ENCODE measurements at places on chromosomes 16 and 17. TPM values are rescaled to one million over a fixed set of nuclear protein-coding genes. Genes with fewer than 3 reads are reported as not detected.

HS3ST3B1 gene
- total RNA-seq, result 2.6 TPM

TBC1D3K gene
- total RNA-seq, result not detected

DNA sequence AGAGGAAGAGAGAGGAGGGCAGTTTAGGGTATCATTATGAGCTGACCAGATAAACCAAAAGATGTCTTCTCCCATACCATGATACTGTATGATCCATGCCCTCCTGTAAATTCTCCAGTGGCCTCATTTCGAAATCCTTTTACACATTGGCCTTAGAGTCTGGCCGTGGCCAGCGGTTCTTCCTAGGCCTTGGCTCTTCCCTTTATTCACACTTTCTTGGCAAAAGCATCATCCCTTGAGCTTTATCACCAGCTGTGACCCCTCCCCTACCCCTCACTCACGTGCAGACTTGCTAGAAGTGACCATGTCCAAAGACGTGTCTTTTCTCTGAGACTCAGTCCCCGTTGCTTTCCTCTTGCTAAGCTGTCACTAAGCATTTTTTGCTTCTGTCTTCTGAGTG lies 22.8 kb downstream of the KATNIP start:
- no peak for DNase-seq

SLC16A11 gene
- total RNA-seq, result 1.1 TPM

MPP3 gene
- total RNA-seq, result 20.0 TPM

- no peak for DNase-seq
Measured at GRCh38 chr17:40093580-40094201, 6.7 kb downstream of the NR1D1 start.

KRT40 gene
- not detected for total RNA-seq

- peak; percentile 95 for DNase-seq
Measured at GRCh38 chr17:42287977-42288802, at the start of gene STAT5A. Gene STAT5A (plus strand): TSS chr17:42288498. CDS start chr17:42289412, 914 bp downstream.

- peak; percentile 73 for DNase-seq
Measured at GRCh38 chr17:82930924-82931698, 91.3 kb upstream of the ZNF750 start.

DNA sequence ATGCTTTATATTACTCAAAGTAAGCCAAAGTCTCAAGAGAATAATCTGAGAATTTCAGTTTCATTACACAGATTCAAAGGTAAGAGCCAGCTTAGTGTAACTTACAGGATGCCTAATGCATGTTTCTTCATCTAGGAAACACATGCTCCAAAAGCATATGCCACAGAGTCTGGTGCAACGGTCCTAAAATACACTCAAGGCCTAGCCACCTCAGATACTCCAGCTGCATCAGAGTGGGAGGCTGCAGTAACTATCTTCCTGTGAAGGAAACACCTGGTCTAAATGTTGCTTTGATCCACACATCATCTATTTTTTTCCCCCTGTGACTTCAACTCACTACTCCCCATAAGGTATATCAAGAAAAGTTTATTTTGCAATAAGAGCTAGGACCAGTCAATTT lies 51.6 kb upstream of the CORO6 start:
- DNase-seq, result no peak

DNA sequence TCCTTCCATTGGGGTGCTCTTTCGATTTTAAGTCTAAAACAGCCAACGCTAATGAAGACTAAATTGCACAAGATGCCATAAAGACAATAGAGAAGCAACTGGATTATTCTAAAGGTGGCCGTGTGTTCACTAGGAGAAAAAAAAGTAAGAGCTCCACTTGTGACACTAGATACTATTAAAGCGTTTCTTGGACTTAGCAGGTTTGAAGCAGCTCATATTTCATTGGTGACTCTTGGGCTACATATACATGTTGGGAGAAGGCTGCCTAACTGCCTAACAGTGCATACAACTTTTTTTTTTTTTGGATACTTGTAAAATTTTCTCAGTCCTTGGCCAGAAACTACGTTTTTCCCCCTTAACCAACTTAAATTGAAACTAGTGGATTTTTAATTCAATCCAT lies 111.8 kb upstream of the NOG start:
- DNase-seq, result no peak

Measured in cardiac septum (tissue), 1 donor.